ENCODE measurements at places on chromosomes 3 and 15.

DNA sequence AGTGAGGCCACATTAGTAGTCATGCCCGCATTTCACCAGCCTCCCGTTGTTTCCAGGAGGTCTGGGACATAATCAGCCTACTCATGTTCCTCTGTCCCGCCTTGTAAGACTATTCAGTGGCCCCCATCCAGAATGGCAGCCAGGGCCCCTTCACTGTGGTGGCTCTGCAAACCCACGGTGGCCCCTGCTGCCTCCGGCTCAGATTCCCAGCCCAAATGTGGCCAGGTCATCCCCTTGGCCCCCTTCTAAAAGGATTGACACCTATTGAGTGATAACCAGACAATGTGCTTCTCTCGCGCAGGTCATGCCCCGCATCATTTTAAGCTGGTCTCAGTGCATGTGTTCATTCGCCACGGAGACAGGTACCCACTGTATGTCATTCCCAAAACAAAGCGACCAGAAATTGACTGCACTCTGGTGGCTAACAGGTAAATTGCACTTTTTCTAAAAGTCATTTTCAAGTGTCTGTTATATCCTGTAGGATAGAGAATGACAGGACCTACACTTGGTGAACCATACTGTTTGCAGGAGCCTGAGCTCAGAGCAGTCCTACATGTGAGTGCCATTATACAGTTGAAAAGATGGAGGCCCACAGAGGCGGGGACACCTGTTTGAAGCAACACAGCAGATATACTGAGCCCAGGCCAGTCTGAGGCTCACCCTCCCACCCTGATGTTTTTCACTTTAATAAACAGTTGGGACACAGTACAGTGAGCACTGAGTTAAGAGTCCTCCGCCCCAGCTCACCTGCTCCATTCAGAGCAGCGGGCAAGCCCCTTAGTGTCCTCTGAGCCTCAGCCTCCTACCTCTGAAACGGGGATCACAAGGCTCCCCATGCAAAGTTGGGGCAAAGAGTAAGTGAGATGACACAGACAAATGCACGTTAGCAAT lies 47.7 kb downstream of the PXYLP1 start:
- peak; percentile 43 for DNase-seq

GRCh38 chr3:16715281-16715680 lies 110.1 kb upstream of the DAZL start:
- DNase-seq: no peak

- no peak for DNase-seq
These were observed 29.1 kb downstream of the PTX3 start for GRCh38 chr3:157465741-157466140.

GRCh38 chr3:133093366-133093765 lies 55.2 kb downstream of the TMEM108 start:
- DNase-seq: no peak

DNA sequence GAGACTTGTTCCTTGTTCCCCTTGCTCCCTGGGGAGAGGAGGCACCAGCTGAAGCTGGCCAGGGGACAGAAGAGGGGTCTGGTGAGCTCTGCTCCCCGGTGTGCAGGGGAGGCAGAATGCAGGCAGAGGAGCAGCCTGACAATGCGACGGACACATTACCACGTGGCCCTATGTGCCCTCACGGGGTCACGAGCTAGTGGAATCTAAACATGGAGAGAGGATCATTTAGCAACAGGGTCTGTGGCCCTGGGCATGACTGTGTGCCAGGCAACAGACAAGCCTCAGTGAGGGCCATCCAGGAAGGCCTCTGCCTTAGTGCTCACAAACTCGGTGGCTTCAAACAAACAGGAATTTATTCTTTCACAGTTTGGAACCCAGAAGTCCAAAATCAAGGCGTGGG lies 8.5 kb upstream of the MUC4 start:
- no peak for DNase-seq

DNA sequence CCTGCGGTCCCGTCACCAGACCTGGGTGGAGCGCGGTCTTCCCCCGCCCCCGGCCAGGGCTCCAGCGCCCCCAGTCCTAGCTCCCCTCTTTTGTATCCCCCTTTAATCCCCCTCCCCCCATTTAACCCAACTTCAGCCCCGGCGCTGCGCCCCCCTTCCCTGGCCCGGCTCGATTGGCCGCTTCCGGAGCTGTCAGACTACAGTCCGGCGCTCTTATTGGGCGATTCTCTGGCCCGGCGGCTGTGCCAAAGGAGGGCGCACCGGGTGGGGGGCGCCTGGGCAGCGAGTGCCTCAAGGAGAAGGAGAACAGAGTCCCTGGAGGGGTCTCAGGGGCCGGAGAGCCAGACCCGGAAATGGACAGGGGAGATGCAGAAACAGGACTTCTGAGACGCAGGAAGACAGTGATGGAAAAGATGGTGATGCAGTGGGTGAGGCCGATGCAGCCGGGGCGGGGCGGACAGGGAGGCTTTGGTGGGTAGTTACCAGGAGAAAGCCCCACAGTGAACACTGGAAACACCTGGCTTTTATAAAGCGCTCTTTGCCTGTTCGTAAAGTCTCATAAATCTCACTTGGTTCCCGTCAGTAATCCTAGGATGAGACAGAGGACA lies 1.2 kb upstream of the ADCY5 start:
- DNase-seq: no peak

DNA sequence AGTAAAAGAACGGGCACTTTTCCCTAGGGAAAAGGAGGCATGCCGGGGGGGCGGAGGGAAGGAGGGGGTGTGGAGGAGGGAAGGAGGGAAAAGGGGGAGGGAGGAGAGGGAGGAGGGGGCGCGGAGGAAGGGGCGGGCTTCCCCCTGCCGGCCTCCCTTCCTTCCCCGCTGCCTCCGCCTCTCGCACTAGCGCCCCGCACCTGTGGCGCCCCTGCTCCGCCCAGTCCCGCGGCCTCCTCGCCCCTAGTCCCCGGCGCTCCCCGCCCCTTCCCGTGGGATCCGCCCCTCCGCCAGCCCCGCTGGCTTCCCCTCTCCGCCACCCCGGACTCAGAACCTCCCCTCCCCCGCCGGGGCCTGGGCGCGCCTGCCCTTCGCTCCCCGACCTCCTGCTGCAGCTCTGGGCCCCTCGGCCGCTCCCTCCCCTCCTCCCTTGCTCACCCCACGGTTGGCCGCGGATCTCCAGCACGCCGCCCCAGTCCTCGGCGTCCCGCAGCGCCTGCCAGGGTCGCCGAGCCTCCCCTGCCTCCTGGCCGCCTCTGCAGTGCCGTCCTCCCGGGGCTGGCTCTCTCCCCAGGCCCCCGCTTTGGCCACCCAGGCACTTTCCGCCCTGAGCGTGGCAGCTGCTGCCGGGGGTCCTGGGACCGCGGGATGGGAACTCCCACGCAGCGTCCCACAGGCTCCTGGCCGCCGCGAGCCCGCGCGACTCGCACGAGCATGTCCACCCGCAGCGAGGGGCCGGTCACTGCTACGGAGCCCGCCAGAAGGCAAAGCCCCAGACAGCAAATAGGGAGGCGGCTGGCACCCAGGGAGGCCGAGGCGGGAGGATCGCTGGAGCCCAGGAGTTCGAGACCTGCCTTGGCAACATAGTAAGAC lies 147.4 kb downstream of the TJP1 start:
- peak; percentile 64 for DNase-seq

DNA sequence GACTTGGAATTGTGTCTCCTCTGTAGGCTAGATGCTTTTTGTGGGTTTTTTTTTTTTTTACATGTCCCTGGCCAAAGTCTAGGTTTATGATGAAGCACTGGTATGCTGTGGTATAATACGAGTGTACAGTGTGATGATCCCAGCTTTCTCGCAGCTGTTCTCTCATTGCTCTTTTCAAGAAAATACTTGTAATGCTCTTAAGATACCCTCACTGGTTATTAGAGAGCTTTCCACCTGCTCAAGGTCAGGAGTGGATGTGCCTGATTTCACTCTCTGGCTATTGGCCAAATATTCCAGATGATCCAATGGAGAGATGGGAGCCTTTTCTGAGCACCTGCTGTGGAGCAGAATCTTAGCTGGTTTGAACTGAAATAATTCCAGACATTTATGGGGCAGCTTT lies 215.1 kb downstream of the MYRIP start:
- DNase-seq: no peak

DNA sequence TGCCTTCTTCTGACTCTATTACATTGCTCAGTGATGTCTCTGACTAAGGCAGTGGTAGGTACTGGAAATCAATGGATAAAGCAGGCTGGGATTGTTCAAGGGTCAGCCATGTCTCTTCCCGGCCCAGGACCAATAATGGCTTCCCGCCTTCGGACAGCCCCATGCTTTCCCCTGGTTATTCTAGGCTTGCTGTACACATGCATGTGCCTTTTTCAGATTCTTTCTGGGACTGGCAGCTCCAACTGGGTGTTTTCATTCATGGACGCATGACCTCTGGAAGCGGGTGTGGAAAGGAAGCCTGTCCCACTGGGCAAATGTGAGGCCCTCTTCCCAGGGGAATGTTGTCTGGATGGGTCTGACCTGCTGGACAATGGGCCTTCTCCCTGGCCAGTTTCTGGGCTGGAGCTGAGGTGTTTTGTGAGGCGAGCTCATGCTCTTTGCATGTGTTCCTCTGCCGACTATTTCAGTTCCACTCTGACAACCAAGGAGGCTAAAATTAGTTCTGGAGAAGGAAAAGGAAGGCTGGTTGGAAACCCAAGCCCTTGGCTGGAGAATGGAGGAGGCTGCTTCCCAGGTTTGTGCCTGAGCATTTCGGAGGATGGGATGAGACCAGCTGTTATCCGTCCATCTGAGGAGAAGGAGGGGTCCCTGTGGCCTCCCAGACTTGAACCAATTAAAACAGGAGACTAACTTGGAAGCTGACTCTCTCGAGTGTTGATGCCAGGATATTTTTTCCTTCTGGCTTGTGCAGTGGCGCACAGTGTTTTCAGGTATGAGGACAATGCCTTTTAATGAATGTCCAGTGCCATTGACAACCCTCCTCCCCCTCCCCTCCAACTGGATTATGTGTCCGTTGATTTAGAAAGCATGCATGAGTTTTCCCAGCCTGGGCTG lies 6.9 kb downstream of the ACVR2B start:
- DNase-seq: no peak

- DNase-seq: no peak
These were observed 482.6 kb downstream of the PLOD2 start for GRCh38 chr3:145678401-145678800.

- no peak for DNase-seq
These were observed 1.5 kb downstream of the VIPR1 start for GRCh38 chr3:42503957-42504333.

DNA sequence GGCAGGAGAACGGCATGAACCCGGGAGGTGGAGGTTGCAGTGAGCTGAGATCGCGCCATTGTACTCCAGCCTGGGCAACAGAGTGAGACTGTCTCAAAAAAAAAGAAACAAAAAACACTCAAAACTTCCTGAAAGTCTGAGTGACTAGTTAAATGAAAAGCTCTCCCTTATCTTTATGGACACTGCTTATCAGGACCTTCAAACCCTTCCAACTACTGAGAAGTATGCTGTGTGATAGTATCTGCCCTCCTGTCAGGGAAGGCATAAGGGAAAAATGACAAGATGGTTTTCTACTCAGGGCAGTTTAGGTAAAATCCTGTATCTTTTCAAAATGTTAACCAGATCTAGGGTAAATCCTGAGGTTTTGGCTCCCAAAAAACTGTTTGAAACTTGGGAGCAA lies 21.8 kb downstream of the EMC7 start:
- no peak for DNase-seq

DNA sequence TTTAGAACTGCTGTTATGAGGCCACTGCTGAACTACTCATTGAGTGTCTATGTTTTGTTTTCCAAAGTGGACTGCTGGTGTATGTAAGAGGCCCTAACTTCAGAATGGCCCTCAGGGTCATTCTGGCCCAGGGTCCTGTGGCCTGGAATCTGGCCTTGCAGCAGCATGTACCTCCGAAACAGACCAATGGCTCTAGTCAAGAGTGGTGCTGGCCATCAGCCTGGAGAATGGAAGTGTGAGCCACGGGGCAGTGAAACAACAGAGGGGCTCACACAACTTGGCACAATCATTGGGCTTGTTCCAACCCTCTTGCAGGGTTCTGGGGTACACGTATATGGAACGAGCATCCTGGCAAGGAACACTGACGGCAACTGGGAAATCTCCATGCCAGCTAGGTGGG lies 40.5 kb downstream of the SCN5A start:
- DNase-seq: no peak
